Central memory CD8-positive, alpha-beta T cell (primary cell): ENCODE measurements at places on chromosomes 5 and 9.

GRCh38 chr5:144328494-144328893, 157.8 kb downstream of the KCTD16 start:
- DNase-seq, result no peak

GRCh38 chr5:155313518-155313917, 300.0 kb downstream of the KIF4B start:
- no peak for DNase-seq

DNA sequence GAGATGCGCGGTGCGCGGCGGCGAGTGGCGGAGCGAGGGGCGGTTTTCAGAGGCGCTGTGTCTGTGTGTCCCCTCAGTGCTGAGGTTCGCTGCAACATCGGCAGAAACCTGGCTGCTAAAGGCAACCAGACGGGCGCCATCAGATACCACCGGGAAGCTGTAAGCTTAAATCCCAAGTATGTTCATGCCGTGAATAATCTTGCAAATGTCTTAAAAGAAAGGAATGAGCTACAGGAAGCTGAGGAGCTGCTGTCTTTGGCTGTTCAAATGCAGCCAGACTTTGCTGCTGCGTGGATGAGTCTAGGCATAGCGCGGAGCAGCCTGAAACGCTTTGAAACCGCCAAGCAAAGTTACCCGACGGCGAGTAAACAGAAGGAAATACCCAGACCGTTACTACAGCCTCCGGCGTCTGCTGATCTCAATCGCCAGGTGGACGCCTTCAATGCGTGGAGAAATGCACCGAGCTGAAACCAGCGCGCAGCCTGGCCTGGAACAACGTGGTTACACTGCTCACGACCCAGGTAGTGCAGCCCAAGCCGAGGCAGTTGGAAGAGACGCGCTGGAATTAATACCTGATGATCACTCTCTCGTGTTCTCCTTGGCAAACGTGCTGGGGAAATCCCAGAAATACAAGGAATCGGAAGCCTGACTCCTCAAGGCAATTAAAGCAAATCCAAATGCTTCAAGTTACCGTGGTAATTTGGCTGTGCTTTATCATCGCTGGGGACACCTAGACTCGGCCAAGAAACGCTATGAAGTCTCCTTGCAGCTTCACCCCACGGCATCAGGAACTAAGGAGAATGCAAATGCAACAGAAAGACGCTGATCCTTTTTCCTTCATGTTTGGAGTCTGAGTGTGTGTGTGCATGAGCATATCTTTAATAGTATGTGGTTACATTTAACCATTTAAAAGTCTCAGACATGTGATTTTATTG, 15.9 kb downstream of the OR2V1 start:
- no peak for DNase-seq

GRCh38 chr9:131271506-131271931, 4.8 kb downstream of the FAM78A start:
- DNase-seq, result no peak

- DNase-seq, result no peak
Observed at GRCh38 chr9:109466623-109467590, 31.2 kb downstream of the PTPN3 start.

- DNase-seq, result no peak
Observed at GRCh38 chr9:70411121-70411929, 3.1 kb downstream of the KLF9 start.

DNA sequence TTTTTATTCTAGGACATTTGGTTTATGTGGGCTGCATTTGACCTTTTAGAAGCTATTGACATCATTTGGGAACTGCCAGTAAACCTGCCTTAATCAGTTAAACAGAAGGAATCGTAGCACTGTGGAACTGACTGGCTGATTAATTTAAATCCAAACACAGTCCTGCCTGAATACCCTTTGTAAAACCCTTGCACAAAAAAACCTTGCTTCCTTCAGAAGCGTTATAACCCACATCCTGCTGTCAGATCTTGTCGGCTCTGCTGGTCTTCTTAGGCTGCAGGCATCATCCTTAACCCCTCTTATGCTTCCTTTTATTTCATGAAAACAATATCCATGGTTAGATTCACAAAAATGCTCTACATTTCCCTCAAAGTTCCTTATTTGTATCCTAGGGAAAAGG, 46.3 kb downstream of the PAM start:
- DNase-seq, result no peak

DNA sequence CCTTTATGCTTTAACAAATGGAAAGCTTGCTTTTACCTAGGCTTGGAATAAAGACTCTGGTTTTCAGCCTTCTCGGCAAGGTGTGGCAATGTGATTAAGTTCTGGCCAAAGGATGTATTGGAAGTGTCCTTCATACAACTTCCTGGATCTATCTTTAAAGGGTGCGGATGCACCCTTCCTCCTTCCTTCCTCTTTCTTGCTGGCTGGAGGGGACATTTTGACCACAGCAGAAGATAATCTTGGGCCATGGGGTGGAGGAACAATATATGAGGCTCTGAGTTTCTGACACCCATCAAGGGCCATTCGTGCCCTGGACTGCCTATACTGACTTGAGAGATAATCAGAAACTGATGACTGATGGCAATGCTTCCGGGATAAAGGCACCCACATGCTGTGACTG, 145.7 kb downstream of the ACER2 start:
- no peak for DNase-seq

DNA sequence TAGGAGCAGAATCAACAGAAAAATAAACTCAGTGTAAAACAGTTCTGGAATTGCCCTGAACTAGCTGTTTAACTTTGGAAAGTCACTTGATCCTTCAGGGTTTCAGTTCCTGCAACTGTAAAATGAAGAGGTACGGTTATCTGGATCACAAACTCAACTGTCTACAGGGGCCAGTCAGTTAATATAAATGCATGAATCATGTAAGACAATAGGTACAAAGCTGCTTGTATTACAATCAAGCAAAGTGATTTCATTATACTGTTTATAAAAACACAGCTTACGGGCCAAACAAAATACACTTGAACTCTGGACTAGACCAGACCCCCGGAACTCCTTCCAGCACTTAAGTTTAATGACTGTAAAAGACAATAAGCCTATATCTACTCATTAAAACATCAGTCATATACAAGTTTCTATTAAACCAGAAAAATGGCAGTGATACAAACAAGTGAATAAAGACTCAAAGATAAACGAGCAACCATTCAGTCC, 73.0 kb downstream of the MRPS27 start:
- DNase-seq, result no peak

- no peak for DNase-seq
Observed at GRCh38 chr5:120552638-120553037, 88.5 kb downstream of the PRR16 start.

- no peak for DNase-seq
Observed at GRCh38 chr5:11607944-11608483, 296.2 kb downstream of the CTNND2 start.

DNA sequence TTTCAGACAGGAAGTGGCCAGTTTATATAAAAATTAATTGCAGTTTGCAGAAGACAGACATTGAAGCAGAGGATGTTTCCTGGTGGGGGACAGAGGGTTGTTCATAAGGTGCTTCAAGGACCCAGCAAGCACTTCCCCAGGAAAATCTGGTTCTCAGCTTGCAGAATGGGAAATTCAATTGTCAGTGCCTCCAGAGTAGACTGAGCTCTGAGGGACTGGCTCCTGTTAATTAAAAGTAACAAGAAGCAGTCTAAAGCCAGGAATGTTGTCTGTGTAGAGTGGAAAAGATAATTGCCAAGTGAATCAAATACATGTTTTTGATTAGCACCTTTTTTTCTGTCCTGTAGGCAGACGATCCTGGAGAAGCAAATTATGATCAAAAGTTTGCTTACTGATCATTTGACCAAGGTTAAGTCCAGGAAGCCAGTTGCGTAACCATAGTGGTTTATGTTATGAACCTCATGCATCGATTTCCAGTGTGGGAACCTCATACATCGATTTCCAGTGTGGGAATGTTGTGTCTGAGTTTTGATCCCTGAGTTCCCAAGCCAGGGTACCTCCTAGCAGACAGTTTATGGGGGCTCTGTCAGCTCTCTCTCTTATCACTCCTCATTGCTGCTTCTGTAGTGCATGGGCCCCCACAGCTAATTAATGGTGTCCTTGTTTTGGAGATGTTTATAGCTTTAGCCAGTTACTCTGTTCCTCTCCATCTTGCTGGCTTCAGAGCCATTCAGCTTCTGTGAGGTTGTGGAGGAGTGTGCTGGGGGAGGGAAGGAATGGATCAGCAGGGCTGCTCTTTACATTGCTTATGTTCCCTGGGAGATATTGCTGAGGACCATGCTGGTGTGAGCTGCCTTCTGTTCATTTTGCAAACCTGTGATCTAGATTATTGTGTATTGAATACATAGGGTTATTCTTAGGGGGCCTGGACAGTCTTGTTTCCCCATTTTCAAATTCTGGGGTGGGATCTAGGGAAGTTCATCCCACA, 17.1 kb downstream of the MSANTD3 start:
- no peak for DNase-seq

GRCh38 chr9:131610231-131610761, 65.0 kb downstream of the PRRT1B start:
- DNase-seq, result no peak

GRCh38 chr5:148847456-148847855, 21.0 kb downstream of the ADRB2 start:
- no peak for DNase-seq

- DNase-seq, result no peak
Observed at GRCh38 chr5:166178411-166179080, 2112.9 kb upstream of the WWC1 start.
